ENCODE measurements at places on chromosomes 3 and 15.

DNA sequence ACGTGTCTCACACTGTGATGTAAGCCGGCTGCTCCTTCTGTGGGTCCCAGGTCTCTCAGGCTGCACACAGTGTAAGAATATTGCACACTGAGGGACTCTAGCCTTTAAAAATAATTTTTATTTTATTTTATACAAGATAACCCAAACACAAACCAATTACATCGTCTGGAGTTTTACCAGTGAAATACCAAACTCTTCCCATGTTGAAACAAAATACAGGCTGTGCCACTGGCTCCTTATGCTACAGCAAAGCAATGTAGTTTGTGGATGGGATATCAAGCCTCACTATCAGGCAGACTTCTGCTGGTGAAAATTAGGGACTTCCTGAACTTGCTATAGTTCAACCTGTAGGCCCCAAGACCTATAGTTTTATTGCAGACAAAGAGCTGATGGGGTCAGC is 311.3 kb upstream of the SLCO3A1 start:
- DNase-seq = no peak

DNA sequence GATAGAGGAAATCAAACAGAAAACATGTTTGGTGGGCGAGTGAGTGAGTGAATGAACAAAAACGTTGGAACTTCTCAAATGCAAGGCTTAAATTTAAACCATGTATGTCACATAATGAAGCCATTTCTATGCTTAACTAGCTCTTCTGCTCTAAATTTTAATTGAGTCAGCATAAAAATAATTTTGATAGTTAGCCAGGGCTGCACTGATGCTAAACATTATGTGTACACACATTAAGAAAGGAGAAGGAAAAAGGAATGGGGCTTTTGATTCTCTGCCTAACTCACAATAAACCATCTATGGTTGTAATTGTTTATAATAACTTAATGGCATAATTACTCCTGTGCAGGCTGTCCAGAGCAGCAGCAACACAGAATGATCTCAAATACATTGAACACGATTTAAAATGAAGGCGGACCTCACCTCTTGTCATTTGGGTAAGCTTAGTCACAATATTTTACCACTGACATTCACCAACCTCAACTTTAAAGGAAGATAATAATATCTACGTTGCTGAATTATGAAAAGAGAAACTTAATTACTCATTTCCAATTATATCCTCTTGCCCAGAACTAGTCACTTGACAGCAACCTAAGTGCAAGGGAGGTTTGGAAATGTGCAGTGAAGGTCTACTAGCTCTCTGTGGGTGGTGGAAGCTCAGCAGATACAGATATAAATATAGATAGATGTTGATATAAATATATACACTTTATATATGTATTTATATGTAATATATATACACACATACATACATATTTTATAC is 318.4 kb upstream of the TRIM42 start:
- DNase-seq = no peak

DNA sequence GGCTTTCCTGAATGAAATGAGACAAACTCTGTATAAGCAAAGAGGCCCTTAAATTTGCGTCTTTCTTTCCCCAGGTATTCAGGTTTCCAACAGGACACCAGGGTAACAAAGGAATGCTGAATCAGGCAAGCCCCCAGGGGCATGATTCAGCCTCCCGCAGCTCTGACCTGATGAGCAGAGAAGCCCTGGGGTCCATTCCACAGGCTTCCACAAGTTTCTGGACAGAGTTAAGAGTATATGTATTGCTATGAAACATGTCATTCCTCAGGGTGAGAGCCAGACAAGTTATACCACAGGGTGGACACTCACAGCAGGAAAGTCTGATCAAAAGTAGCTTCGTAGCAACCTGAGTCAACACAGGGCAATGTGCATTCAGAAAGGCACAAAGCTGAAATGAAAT is 68.1 kb upstream of the CTNNB1 start:
- no peak for DNase-seq

- DNase-seq = no peak
Observed at GRCh38 chr3:49619649-49620048, 54.5 kb upstream of the APEH start.

DNA sequence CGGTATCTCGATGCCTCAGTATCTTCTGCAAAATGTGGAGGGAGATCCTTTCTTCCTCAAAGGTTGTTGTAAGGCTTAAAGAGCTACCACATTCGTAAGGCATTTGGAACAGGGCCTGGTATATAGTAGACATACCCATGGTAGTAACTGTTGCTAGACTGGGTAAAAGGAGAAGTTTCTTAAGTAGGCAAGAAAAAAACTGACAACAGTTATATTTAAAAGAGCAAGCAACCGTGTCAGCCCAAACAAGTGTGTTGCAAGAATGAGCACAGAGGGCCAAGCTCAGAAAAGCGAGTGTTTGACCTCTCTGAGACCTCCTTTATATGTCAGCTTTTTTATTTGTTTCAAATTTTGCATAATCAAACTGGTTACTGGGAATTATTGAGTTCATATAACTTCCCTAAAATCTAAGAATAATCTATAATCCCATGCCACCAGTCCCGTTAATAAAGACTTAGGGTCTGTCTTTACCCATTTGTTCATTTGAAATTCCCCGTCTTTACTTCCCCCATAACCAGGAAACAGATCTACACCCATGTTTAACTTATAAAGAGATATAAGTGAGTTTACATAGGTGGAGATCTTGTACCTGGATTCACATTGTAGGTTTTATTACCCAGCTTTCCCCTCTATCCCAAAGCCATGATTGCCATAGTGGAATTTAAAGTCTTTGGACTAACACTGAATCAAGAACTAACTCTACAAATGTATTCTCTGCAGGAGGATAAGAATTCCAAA is 7.3 kb downstream of the B3GNT5 start:
- DNase-seq = no peak

GRCh38 chr3:85576091-85576690 is 617.4 kb downstream of the CADM2 start:
- no peak for DNase-seq

Data from activated CD4-positive, alpha-beta T cell treated with anti-CD3 and anti-CD28 coated beads, Interleukin-2, amount 50 U/mL, for 24 hours (primary cell).